ENCODE measurements at places on chromosomes 5 and 9.

GRCh38 chr9:126564716-126565115, 49.0 kb upstream of the LMX1B start:
- no peak overlapping the region for H3K4me3 ChIP-seq
- H3K27ac ChIP-seq: no peak overlapping the region
- no peaks in the 10 kb centered on the region for H3K4me1 ChIP-seq
- no peak for DNase-seq
- H3K27me3 ChIP-seq: peaks cover 77% of the 10 kb centered on the region
- H3K36me3 ChIP-seq: no peaks in the 10 kb centered on the region

- H3K27me3 ChIP-seq: peaks cover 15% of the 10 kb centered on the region
- H3K4me3 ChIP-seq: no peak overlapping the region
- H3K4me1 ChIP-seq: no peaks in the 10 kb centered on the region
- H3K27ac ChIP-seq: no peak overlapping the region
- H3K36me3 ChIP-seq: no peaks in the 10 kb centered on the region
Measured at GRCh38 chr5:150272531-150272930, 17.0 kb downstream of the CAMK2A start.

DNA sequence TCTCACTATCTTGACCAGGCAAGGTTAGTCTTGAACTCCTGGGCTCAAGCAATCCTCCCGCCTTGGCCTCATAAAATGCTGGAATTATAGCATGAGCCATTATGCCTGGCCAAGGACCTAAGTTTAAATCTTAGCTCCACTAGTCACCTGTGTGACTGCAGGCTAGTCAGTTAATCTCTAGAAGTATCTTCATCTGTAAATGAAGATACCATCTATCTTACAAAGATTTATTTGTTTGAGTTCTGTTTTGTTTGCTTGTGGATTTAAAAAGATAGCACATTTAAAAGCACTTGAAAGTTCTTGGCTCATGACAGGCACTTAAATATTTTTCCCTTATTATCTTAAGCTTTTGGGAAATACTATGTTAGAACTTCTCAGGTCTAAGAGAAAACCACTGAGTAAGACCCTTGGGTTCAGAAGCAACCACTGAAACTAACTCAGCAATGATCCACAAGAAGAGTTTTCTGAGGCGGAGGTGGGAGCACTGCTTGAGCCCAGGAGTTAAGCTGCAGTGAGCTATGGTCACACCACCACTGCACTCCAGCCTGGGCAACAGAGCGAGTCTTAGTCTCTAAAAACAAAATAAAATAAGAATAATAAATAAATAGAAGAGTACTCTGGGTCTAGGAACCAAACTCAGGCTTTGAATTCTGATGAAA, 19.1 kb downstream of the TMEM245 start:
- peak overlapping the region; percentile 89 for H3K27ac ChIP-seq
- DNase-seq: no peak
- no peak overlapping the region for H3K4me3 ChIP-seq
- peaks cover 83% of the 10 kb centered on the region for H3K4me1 ChIP-seq
- no peaks in the 10 kb centered on the region for H3K27me3 ChIP-seq

DNA sequence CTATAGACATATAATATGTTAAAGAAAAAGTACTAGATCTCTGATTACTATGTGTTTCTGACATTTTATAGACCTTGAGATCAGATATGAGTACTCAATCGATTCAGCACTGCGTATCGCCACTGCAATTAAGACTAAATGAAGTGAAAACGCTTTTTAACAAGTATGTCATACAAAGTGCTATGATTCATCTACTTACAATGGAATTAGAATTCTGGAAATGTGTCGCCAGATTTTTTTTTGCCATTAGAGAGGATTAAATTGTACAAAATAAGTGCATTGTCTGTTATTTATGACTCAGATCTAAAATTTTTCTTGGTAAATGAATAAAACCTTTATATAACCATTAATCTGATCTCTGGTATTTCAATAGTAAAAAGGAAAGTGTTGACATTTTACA, 20.0 kb upstream of the AGGF1 start:
- H3K27ac ChIP-seq: no peak overlapping the region
- no peaks in the 10 kb centered on the region for H3K4me1 ChIP-seq
- H3K27me3 ChIP-seq: no peaks in the 10 kb centered on the region
- no peak for DNase-seq

- DNase-seq: no peak
- H3K27ac ChIP-seq: no peak overlapping the region
- no peak overlapping the region for H3K4me3 ChIP-seq
- H3K4me1 ChIP-seq: no peaks in the 10 kb centered on the region
- no peaks in the 10 kb centered on the region for H3K36me3 ChIP-seq
Measured at GRCh38 chr5:56658972-56659371, 156.4 kb upstream of the MAP3K1 start.

GRCh38 chr9:115207003-115207836, 89.3 kb upstream of the TNC start:
- peaks cover 4% of the 10 kb centered on the region for H3K27me3 ChIP-seq
- no peak overlapping the region for H3K4me3 ChIP-seq
- peaks cover 7% of the 10 kb centered on the region for H3K4me1 ChIP-seq
- no peaks in the 10 kb centered on the region for H3K36me3 ChIP-seq
- H3K27ac ChIP-seq: no peak overlapping the region

DNA sequence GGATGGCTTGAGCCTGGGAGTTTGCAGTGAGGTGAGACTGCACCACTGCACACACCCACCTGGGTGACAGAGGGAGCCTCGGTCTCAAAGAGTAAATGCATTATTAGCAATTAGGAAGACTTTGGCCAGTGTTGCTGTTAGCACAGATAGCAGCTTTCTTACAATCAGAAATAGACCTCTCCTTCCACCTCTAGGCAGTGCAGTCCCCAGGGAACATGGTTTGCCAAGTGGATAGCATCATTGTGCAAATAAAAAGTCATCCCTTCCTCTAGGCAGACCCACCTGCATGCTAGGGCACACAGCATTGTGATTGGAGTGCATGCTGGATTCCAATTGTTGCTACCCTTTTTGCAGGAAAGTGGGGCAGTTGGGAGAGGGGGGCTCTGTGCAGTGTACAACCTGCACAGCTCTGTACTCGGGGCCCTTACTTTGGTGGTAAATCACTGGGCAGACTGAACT, 77.9 kb upstream of the KLF9 start:
- H3K27ac ChIP-seq: peak overlapping the region; percentile 72
- DNase-seq: no peak
- H3K4me1 ChIP-seq: peaks cover 72% of the 10 kb centered on the region
- no peaks in the 10 kb centered on the region for H3K36me3 ChIP-seq
- H3K27me3 ChIP-seq: no peaks in the 10 kb centered on the region
- no peak overlapping the region for H3K4me3 ChIP-seq

DNA sequence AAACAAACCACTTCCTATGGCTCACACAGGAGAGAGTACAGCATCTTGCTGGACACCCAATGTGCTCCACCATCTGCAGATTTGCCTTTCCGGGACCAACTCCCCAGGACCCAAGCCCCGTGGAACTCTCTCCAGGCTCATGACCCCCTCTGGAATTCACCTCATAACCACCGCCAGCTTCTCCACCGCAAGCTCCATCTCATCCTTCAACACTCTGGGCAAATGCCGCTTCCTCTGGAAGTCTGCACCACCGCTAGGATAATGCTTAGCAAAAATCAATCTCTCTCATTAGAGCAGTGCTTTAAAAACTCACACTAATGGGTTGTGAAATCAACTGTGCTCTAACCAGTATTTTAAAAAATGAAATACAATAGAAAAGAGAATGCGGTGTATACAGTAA, 150.0 kb downstream of the COL23A1 start:
- DNase-seq: no peak
- no peak overlapping the region for H3K27ac ChIP-seq
- peaks cover 15% of the 10 kb centered on the region for H3K27me3 ChIP-seq
- peaks cover 3% of the 10 kb centered on the region for H3K4me1 ChIP-seq
- H3K36me3 ChIP-seq: no peaks in the 10 kb centered on the region

- no peak overlapping the region for H3K27ac ChIP-seq
- no peak for DNase-seq
- no peaks in the 10 kb centered on the region for H3K27me3 ChIP-seq
- peaks cover 3% of the 10 kb centered on the region for H3K36me3 ChIP-seq
Measured at GRCh38 chr5:116381201-116381600, 193.4 kb downstream of the SEMA6A start.

- DNase-seq: peak; percentile 62
- no peaks in the 10 kb centered on the region for H3K36me3 ChIP-seq
- H3K4me3 ChIP-seq: no peak overlapping the region
- peaks cover 26% of the 10 kb centered on the region for H3K27me3 ChIP-seq
- no peaks in the 10 kb centered on the region for H3K4me1 ChIP-seq
Measured at GRCh38 chr9:113682297-113682771, 193.8 kb upstream of the ZNF618 start.

DNA sequence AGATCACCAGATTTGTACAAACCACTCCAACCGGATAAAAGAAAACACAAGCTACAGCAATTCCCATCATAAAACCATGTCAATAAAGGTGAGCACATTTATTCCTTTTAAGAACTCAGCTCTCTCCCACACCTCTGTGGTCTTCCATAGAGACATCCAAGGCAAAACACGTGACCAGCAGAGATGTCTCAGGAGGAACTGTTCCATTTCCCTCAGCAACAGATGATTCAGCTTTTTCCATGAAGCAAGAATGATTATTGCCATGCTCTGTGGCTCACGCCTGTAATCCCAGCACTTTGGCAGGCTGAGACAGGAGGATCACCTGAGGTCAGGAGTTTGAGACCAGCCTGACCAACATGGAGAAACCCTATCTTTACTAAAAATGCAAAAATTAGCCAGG, 15.8 kb downstream of the GZMK start:
- no peak overlapping the region for H3K4me3 ChIP-seq
- H3K27me3 ChIP-seq: no peaks in the 10 kb centered on the region
- no peaks in the 10 kb centered on the region for H3K4me1 ChIP-seq
- H3K36me3 ChIP-seq: no peaks in the 10 kb centered on the region
- H3K27ac ChIP-seq: no peak overlapping the region
